ENCODE measurements at places on chromosomes 5 and 9. TPM values are rescaled to one million over a fixed set of nuclear protein-coding genes. Genes with fewer than 3 reads are reported as not detected.
A peak's percentile ranks its signal among the peaks of the same experiment; 100 is the strongest.

DEPDC1B gene
- 30.7 TPM for polyA plus RNA-seq

WNT8A gene
- 0.12 TPM for polyA plus RNA-seq

NR2F1-AS1 gene
- polyA plus RNA-seq, result 58.1 TPM

MYOT gene
- 1.6 TPM for polyA plus RNA-seq

- DNase-seq, result no peak
Measured at GRCh38 chr5:145787507-145787906, 47.6 kb downstream of the PRELID2 start.

GRCh38 chr5:135398160-135398854 is 724 bp downstream of the MACROH2A1 start:
- DNase-seq, result peak; percentile 18

- DNase-seq, result no peak
Measured at GRCh38 chr5:60738461-60738860, 38.5 kb upstream of the DEPDC1B start.

GRCh38 chr5:73783828-73784227 is 157.8 kb downstream of the ARHGEF28 start:
- no peak for DNase-seq

DNA sequence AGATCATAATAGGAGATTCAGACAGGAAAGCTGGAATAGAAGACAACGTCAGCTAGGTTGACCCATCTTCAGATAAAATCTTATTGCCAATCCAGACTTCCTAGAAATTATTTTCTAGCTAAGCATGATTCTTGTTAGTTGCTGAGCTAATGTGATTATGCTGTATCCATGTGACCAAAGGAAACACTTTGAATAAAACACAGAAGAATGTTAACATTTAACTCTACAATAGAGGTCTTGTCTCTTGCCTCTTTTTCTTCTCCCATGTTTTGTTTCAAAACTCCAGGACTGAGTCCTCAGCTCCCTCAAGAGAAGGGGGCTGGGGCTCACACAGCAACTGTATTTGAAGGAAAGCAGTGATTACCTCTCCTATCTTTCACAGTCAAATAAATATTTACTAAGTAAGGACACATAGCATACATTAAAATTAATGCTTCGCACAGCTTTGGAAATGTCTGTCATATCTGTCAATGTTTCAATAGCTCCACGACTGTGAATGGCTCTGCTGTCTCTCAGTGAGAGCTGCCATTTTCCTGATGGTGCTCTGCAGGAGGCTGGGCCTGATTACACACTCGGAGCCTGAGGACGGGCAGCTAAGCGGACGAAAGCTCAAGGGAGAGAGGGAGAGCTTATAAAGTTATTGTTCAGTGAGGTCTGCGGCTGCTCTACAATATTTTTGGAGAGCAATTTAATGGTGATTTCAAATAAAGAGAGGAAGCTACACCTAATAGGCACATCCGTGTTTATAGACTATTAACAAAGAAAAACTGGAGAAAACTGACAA is 64.8 kb upstream of the ZNF462 start:
- no peak for DNase-seq

DNA sequence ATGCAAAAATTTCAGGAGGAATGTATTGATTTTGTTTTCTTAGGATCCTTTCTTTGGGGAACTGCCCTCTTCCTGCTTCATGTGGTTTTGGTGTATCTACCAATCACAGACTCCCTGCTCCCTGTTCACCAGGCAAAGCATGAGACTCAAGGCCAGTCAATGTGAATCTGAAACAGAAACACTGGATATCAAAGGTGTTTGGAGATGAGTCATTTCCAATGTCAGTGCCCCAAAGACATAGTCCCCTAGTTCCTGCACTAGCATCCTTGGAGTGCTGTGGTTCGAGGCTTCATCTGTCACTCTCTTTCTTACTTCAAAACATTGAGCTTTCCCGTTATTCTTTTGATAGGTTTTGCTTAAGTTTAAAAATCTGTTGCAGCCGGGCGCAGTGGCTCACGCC is 8.1 kb downstream of the PPP3R2 start:
- DNase-seq, result no peak

- no peak for DNase-seq
Measured at GRCh38 chr5:56160723-56161438, 72.2 kb downstream of the ANKRD55 start.

- no peak for DNase-seq
Measured at GRCh38 chr5:72441862-72442540, 65.2 kb downstream of the ZNF366 start.
